ENCODE measurements at places on chromosomes 12 and 14.

- DNase-seq, result no peak
Observed at GRCh38 chr14:49220492-49220891, 365.7 kb downstream of the RPS29 start.

DNA sequence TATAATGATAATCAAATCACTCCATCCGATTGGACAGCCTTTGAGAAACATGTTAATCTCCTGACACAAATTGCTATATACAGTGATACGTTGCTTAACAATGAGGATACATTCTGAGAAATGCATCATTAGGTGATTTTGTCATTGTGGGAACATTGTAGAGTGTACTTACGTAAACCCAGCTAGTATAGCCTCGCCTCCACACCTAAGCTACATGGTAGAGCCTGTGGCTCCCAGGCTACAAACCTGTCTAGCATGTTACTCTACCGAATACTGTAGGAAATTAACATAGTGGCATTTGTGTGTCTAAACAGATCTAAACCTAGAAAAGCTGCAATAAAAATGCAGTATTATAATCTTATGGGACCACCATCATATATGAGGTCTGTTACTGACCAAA is 128.6 kb upstream of the PWP1 start:
- DNase-seq, result no peak

- DNase-seq, result no peak
Observed at GRCh38 chr12:107287436-107288413, 194.4 kb upstream of the CRY1 start.

- no peak for DNase-seq
Observed at GRCh38 chr14:73953731-73954130, 3.6 kb downstream of the COQ6 start.

GRCh38 chr14:106491851-106492250 is 965.5 kb downstream of the TMEM121 start:
- no peak for DNase-seq

GRCh38 chr14:48568688-48569087 is 893.3 kb upstream of the MDGA2 start:
- DNase-seq, result no peak

GRCh38 chr12:66832997-66833396 is 154.1 kb upstream of the GRIP1 start:
- no peak for DNase-seq

- peak; percentile 48 for DNase-seq
Observed at GRCh38 chr12:24760162-24760561, 188.7 kb downstream of the BCAT1 start.

- no peak for DNase-seq
Observed at GRCh38 chr14:30966415-30967363, 58.8 kb upstream of the AP4S1 start.

DNA sequence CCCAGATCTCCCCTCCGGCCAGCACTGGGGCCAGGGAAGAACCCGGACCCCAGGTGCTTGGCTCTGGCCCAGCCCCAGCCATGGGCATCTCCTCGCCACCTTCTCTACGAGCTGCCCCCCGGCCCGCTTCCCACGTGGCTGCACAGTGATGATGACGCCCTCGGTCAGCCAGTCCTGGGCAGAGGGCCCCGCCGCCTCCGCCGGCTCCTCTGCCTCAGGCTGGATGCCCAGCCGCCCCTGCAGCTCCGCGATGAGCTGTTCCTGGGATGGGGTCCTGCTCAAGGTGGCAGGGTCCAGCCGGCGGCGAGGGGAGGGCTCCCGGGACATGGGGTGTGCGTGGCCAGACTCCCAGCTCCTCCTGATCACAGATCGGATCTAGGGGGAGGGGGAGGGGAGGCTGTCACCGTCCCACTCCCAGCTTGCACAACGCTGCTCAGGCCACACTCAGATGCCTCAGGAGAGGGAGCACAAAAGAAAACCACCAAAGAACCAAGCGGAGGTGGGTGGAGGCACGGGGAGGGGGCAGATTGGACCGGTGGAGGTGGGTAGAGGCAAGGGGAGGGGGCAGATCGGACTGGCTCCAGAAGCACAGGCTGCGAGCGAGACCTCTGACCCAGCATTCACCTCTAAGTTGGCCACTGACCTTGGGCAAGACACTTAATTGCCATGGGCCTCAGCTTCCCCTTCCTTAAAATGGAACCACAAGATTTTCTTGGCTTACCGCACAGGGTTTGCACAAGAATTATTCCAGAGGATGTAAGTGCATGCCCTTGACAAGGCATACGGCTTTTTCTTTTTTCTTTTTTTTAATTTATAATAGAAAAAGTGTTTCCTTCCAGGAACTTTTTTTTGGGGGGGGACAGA is 16.1 kb upstream of the RPLP0 start:
- no peak for DNase-seq

DNA sequence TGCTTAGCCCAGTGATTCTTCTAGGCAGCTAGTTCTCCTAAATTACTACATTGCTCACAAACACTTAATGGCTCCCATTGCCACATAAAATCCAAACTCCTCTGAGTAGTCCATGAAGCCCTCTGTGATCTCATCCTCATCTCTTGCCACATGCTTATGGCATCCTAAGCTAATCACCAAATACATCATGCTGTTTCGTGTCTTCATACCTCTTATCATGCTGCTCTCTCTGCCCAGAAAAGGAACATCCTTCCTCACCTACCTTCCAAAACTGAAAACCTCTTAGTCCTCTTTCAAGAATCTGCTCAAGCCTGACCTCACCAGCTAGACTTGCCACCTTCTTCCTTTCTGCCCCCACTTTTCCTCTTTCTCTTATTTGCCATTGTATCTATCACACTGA is 108.5 kb downstream of the DUSP6 start:
- DNase-seq, result no peak

DNA sequence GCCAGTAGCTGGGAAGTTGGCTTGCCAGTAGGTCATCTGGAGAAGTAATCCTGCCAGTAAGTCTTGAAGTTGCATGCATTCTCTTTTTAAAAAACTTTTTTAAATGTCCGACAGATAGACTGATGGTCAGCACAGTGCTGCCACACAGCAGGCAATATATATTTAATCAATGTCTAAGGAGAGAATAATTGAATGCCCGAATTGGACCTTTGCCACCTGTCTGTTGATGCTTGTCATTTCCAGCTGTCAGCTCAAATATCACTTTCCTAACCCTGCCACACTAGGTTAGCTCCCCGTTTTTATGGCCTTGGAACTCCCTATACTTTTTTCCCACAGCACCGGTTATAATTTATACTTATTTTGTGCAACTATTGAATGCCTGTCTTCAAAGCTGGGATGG is 2.1 kb upstream of the SLC15A4 start:
- no peak for DNase-seq

Measured in globus pallidus (tissue), 1 donor.